CD8-positive, alpha-beta memory T cell (primary cell): ENCODE measurements at places on chromosomes 7 and 10. TPM values are rescaled to one million over a fixed set of nuclear protein-coding genes. Genes with fewer than 3 reads are reported as not detected.

GRCh38 chr7:6576024-6576866, 1.0 kb upstream of the ZDHHC4 start:
- H3K36me3 ChIP-seq = no peaks in the 10 kb centered on the region
- H3K27ac ChIP-seq = no peak overlapping the region
- DNase-seq = no peak
- peaks cover 10% of the 10 kb centered on the region for H3K4me1 ChIP-seq
- no peak overlapping the region for H3K4me3 ChIP-seq

- H3K4me3 ChIP-seq = no peak overlapping the region
- no peak overlapping the region for H3K27ac ChIP-seq
- no peaks in the 10 kb centered on the region for H3K27me3 ChIP-seq
Observed at GRCh38 chr7:141455723-141456122, 95.5 kb upstream of the AGK start.

- no peaks in the 10 kb centered on the region for H3K27me3 ChIP-seq
- H3K4me1 ChIP-seq = no peaks in the 10 kb centered on the region
- H3K27ac ChIP-seq = no peak overlapping the region
- H3K4me3 ChIP-seq = no peak overlapping the region
- no peak for DNase-seq
Observed at GRCh38 chr10:92024700-92025099, 101.1 kb downstream of the BTAF1 start.

DNA sequence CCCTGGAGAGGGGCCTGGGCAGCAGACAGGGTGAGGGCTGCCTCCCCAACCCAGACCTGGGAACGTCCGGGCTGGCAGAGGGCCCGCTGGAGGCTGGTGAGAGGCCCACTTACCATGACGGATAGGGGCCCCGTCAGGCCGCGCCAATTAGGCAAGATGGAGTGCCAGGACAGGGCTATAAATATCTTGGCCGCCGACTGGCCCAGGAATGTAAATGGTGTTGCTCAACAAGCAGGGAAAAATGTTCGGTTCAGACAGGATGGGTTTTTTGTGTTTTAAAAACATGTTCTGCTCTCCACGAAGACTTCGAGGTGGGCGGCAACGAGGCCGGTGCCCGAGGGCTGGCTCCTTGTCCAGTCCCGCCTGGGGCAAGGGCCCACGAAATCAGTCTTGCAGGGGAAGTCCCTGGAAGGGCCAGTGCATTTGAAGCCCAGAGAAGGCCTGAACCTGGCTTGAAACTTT, 35.8 kb upstream of the ELN start:
- H3K4me1 ChIP-seq = no peaks in the 10 kb centered on the region
- no peak for DNase-seq
- H3K27ac ChIP-seq = no peak overlapping the region
- no peaks in the 10 kb centered on the region for H3K27me3 ChIP-seq
- no peaks in the 10 kb centered on the region for H3K36me3 ChIP-seq

GRCh38 chr10:73857446-73857845, 16.9 kb downstream of the CAMK2G start:
- H3K36me3 ChIP-seq = peaks cover 52% of the 10 kb centered on the region
- no peak for DNase-seq
- no peaks in the 10 kb centered on the region for H3K27me3 ChIP-seq
- peaks cover 43% of the 10 kb centered on the region for H3K4me1 ChIP-seq
- H3K27ac ChIP-seq = no peak overlapping the region

GRCh38 chr10:124318076-124318475, 100.6 kb downstream of the OAT start:
- H3K4me1 ChIP-seq = no peaks in the 10 kb centered on the region
- H3K4me3 ChIP-seq = no peak overlapping the region
- no peaks in the 10 kb centered on the region for H3K36me3 ChIP-seq
- H3K27ac ChIP-seq = no peak overlapping the region
- H3K27me3 ChIP-seq = no peaks in the 10 kb centered on the region

DNA sequence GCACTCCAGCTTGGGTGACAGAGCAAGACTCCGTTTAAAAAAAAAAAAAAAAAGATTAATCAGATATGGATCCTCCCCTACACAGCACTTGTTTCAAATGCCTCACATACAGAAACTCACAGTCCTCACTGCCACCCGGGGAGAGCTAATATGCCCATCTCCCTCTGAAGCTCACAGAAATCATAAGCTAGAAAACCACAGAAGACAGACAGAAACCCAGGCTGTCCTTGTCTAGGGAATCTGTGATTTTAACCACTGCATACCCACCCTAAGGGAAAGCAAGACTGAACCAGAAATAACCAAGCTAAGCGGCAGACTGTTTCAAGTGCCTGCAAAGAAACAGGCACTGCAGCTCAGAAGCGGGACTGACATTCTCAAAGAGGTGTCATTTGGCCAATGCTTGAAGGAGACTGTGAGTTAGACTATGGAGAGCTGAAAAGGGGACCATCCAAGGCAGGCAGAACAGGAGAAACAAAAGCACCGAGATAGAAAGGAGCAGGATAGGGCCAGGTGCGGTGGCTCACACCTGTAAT, 37.6 kb downstream of the SLC37A3 start:
- H3K27ac ChIP-seq = no peak overlapping the region
- no peak overlapping the region for H3K4me3 ChIP-seq
- H3K27me3 ChIP-seq = no peaks in the 10 kb centered on the region
- no peak for DNase-seq
- H3K4me1 ChIP-seq = peaks cover 9% of the 10 kb centered on the region
- H3K36me3 ChIP-seq = no peaks in the 10 kb centered on the region

- no peaks in the 10 kb centered on the region for H3K4me1 ChIP-seq
- no peak for DNase-seq
- H3K36me3 ChIP-seq = no peaks in the 10 kb centered on the region
- no peak overlapping the region for H3K27ac ChIP-seq
- H3K27me3 ChIP-seq = no peaks in the 10 kb centered on the region
- H3K4me3 ChIP-seq = no peak overlapping the region
Observed at GRCh38 chr7:38846280-38846679, 62.7 kb downstream of the VPS41 start.

DNA sequence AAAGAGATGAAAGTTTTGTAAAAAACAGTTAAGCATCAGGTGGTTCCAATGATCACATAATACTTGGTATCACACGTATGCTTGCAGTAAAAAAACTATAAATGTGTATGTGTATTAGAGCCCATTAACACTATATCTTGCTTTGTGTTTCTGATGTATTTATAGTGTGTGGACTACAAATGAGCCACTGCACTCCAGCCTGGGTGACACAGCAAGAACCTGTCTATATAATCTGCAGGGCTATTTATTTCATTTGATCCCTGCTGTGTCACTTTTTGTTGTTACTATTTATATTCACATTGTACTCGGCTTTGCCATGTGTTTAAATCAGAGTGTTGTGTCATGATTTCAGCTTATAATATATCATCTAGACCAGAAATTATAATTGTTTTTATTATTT, 487.8 kb upstream of the TEX47 start:
- H3K27me3 ChIP-seq = no peaks in the 10 kb centered on the region
- H3K36me3 ChIP-seq = no peaks in the 10 kb centered on the region
- H3K27ac ChIP-seq = no peak overlapping the region
- no peaks in the 10 kb centered on the region for H3K4me1 ChIP-seq
- H3K4me3 ChIP-seq = no peak overlapping the region
- no peak for DNase-seq

GRCh38 chr10:72292223-72292691, 18.5 kb downstream of the DDIT4 start:
- H3K4me3 ChIP-seq = no peak overlapping the region
- no peaks in the 10 kb centered on the region for H3K36me3 ChIP-seq
- DNase-seq = no peak

DNA sequence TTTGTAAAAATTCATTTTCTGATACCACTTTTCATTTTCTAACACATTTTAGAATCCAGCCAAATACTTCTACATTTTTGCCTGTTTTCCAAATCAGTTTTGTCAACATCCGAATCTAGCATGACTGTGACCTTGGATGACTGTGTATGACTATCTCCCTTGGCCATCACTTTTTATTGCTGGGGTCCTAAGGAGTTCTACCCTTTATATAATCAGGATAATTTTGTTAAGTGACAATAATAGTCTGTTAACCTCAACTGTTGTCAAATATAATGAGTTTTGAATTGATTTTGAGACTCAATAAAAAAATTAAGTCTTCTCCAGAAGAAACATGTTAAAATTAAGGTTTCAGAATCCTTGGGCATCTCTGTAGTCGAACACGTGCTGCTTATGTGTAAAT, 53.3 kb downstream of the SEC23IP start:
- H3K4me1 ChIP-seq = no peaks in the 10 kb centered on the region
- no peaks in the 10 kb centered on the region for H3K27me3 ChIP-seq
- peaks cover 12% of the 10 kb centered on the region for H3K36me3 ChIP-seq
- H3K4me3 ChIP-seq = no peak overlapping the region
- H3K27ac ChIP-seq = no peak overlapping the region

DNA sequence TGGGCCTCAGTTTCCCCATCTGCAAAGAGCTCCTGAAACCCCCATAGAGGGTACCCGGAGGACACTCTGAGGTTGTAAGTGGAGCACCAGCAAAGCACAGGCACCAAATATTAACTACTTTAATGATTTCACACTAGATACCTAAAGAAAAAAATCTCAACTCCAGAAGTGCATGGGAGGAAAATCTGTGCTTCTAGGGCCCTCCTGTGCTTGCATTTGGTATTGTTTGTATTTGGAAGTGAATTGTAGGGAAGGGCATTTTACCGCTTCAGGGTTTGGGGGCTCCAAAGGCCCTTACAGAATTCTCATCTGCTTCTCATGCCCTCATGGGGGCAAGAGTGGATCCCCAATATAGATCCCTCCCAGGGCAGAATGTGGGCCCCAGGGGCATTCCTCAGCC, 22.4 kb upstream of the DRGX start:
- no peak for DNase-seq
- H3K4me1 ChIP-seq = no peaks in the 10 kb centered on the region
- no peaks in the 10 kb centered on the region for H3K36me3 ChIP-seq
- no peak overlapping the region for H3K27ac ChIP-seq

DNA sequence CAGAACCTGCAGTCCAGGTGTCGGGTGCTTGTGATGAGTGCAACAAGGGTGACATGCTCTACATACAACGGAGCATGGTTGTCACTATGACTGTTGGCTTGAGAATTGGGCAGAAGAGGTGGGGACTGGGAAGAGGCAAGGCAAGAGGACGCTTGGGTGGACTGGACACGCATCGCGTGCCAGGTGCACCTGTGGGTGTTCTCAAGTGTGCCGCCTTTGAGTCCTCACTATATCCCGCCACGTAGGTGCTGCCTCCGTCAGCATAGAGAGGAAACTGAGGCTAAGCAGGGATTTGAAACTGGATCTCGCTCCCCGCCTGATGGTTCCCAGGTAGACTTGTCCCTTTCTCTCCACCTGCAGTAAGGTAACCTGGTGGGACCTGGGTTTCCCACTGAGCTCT, 27.2 kb downstream of the CDH23 start:
- no peak overlapping the region for H3K27ac ChIP-seq
- H3K4me3 ChIP-seq = no peak overlapping the region
- DNase-seq = no peak
- no peaks in the 10 kb centered on the region for H3K4me1 ChIP-seq
- H3K36me3 ChIP-seq = no peaks in the 10 kb centered on the region
- H3K27me3 ChIP-seq = no peaks in the 10 kb centered on the region

GRCh38 chr10:96130326-96130995, 364 bp downstream of the ZNF518A start:
- H3K27me3 ChIP-seq = peaks cover 13% of the 10 kb centered on the region
- no peak for DNase-seq
- peaks cover 16% of the 10 kb centered on the region for H3K4me1 ChIP-seq
- peak overlapping the region; percentile 80 for H3K4me3 ChIP-seq

DNA sequence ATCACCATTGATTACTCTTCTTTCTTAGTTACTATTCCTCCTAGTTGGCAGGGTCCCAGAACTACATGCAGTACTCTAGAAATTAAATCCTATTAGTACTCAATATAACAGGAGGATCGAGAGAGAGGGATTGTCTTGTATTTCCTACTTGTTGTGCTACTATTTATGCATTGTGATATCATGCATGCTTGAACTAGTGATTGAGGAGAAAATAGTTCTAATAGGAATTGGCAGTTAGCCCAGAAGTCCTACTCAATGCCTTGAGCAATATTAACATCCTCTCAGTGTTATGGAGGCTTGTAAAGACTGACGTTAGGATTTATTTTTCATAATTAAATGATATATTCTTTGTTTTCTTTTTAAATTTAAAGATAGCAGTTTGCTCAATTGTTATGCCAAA, 67.4 kb downstream of the FOXP2 start:
- H3K27ac ChIP-seq = no peak overlapping the region
- H3K36me3 ChIP-seq = no peaks in the 10 kb centered on the region
- no peak for DNase-seq
- H3K4me3 ChIP-seq = no peak overlapping the region
- H3K27me3 ChIP-seq = no peaks in the 10 kb centered on the region

The IDI2 gene
- total RNA-seq = not detected

The EPHB6 gene
- 6.0 TPM for total RNA-seq

The CARD11 gene
- total RNA-seq = 72.1 TPM

The FXYD4 gene
- total RNA-seq = not detected

The VCL gene
- 31.2 TPM for total RNA-seq

The FAM221A gene
- 5.8 TPM for total RNA-seq

The MOGAT3 gene
- total RNA-seq = not detected
